Left ventricle myocardium superior (tissue), 1 donor: ENCODE measurements at places on chromosomes 12 and 14. TPM values are rescaled to one million over a fixed set of nuclear protein-coding genes. Genes with fewer than 3 reads are reported as not detected.

Gene SLC6A12
- 1.2 TPM for total RNA-seq

Gene C3AR1
- 6.9 TPM for total RNA-seq

Gene HIF1A
- 55.0 TPM for total RNA-seq

DNA sequence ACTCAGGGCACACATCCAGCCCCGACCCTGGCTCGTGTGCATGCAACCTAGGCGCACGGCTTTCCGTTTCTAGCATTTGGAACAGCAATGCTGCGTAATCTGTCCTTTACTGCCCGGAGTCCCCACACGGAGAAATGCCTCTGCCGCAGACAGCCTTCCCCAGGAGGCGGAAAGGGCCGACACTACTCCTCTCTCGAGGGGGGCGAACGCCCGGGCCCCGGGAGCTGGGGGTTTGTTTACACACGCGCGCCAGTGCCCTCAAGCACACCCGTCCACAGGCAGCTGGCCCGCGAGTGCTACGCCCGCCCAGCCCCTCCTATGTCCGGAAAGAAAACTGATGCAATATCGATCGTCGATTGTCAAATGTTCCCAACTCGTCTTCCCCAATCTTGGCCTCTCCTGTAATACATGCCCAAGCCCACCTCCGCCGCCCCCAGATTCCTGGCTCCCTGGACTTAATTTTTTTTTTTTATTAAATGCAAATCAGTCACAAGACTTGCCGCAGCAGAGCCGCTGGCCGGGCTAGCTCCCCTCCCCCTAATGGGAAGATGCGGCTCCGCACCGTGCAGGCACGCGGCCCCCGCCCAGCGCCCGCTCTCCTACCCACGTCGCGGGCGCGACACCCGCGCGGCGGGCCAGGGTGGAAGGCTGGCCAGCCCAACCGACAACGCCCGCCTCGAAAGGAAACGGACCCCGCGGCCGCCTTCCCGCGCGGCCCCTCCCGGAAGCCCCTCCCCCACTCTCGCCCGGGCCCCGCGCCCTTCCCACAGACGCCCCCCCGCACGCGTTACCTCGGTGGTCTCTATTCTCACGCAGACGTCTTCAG lies 642 bp downstream of the SLC38A2 start:
- peak; percentile 83 for DNase-seq
